ENCODE measurements at places on chromosomes 7 and 10.

GRCh38 chr10:63437116-63437949 lies 28.4 kb downstream of the JMJD1C start:
- peak; percentile 35 for DNase-seq

GRCh38 chr7:137888241-137888640 lies 41.5 kb upstream of the DGKI start:
- no peak for DNase-seq

DNA sequence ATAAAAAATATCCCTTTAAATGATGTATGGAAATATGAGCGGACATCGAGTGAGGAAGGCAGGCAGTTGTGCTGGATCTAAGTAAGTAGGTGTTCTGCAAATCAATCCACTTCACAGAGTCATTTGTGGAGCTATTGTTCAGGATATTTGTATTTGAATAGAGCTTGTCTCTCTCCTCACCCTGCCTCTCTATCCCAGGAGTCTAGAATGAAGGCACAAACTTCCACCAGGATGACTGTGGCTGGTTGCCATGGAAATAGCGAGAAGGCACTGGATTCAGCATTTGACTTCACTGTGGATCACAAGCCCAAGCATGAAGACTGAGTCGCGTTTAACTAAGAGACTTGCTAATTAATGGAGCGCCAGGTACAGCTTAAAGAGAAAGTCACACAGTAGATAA lies 53.2 kb downstream of the NPY start:
- no peak for DNase-seq

GRCh38 chr10:127881262-127881661 lies 11.5 kb downstream of the CLRN3 start:
- DNase-seq = no peak

GRCh38 chr7:132485600-132486273 lies 90.5 kb downstream of the PLXNA4 start:
- no peak for DNase-seq

DNA sequence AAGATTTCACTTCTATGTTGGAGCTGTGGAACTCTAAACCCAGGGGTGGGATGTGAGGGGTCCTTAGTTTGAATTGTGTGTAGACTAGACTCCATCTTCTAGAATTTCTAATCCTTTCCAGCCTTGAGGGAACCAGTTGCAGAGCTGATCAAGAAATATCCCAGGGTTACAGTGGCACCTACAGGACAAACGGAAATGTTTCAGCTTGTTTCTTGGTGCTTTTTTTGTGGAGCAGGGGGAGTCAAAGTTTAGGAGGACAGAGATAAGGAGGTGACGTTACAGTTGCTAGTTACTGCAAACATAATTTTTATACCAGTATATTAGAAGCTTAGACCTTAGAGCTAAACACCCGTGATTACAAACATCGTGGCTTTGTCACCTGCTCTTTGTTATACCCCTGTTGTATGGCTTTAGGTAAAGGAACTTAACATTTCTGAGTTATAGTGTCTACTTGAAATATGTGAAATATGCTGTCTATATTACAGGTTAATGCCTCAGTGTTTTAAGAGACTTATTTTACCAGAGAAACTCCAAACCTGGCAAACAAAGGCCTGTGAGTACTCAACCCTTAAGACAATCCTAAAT lies 84.5 kb upstream of the DYNC1I1 start:
- DNase-seq = peak; percentile 58

GRCh38 chr7:70092314-70093204 lies 494.3 kb downstream of the AUTS2 start:
- DNase-seq = no peak

DNA sequence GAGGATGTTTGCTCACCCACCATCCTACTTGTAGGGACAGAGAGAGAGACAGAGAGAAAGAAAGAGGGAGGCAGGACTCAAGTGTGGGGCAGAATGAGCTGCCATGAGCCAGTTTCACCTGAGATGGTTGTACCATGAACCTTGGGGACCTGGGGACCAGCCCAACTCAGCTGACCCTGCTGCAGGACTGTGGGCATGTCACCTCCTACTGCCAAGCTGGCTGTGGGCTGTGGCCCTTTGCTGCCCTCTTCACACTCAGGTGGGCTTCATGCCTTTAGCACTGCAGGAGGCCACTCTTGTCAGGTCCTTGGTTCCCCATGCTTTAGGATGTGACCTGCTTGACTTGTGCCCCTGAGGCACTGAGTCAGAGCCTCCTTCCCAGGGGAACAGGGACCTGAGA lies 108.2 kb upstream of the PCBD1 start:
- no peak for DNase-seq

GRCh38 chr7:111919631-111920179 lies 286.5 kb downstream of the DOCK4 start:
- DNase-seq = peak; percentile 53

GRCh38 chr10:15763006-15763405 lies 43.3 kb upstream of the ITGA8 start:
- DNase-seq = no peak

GRCh38 chr7:90886416-90886815 lies 290.3 kb downstream of the CDK14 start:
- no peak for DNase-seq

- DNase-seq = peak; percentile 88
These were observed 24.5 kb upstream of the EEPD1 start for GRCh38 chr7:36128448-36129047.

- DNase-seq = no peak
These were observed 11.2 kb downstream of the CAPZA2 start for GRCh38 chr7:116873619-116874018.

GRCh38 chr7:117619681-117620080 lies 139.9 kb downstream of the CFTR start:
- no peak for DNase-seq

- peak; percentile 83 for DNase-seq
These were observed 6.4 kb upstream of the GPR22 start for GRCh38 chr7:107463139-107464078.

DNA sequence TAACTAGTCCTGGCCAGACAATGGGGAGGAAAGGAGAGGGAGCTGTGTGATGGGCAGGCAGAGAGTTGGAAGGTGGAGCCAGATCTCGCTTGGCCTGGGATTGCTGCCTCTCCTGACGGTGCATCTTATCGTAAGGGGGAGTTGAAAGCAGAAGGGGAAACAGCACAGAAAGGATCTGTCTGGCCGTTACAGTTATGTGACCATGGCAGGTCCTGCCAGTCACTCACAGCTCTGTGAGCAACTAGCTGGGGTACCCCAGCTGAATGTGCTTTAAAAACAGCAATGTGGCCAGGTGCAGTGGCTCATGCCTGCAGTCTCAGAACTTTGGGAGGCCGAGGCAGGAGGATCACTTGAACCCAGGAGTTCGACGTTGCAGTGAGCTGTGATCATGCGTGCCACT lies 8.1 kb downstream of the BLVRA start:
- DNase-seq = no peak

GRCh38 chr7:42097752-42098151 lies 139.3 kb downstream of the GLI3 start:
- peak; percentile 96 for DNase-seq

DNA sequence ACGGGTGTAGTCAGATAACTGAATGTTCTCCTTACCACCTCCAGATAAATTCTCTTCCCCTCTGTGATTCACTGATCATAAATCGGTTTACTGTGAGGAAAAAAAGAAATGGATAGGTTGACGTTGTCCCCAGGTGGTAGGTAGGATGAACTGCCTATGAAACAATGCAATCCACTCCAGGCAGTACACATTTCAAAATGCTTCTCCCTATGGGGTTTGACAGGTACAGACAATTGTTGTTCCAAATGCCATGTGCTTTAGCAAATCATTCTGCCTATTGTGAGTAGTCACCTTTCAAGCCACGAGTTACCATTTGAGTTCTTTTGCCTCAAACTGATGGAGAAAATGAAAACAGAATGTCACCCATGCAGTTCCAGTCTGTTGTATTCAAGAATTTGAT lies 21.8 kb downstream of the VIM start:
- peak; percentile 54 for DNase-seq
